Activated T-cell treated with anti-CD3 and anti-CD28 coated beads for 1 hour (primary cell): ENCODE measurements at places on chromosomes 16 and 17.

DNA sequence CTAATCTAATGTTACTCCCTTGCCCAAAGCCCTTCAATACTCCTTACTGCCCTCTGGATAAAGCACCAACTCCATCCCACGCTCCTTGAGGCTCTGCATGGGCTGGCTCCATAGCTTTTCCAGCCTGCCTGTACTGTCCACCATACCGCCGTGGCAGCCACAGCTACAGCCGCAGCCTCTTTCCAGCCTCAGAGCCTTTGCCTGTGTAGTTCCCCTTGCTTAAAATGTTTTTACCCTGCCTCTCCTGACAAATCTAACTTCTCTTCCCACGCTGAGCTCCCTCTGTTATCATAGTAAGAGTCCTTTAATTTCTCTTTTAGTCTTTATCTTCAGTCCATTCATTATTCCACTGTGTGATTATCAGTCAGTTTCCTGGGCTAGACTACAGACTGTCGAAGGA is 22.0 kb downstream of the TEX14 start:
- no peak for DNase-seq

- DNase-seq: no peak
These were observed 4.9 kb downstream of the CAPNS2 start for GRCh38 chr16:55571191-55571897.

DNA sequence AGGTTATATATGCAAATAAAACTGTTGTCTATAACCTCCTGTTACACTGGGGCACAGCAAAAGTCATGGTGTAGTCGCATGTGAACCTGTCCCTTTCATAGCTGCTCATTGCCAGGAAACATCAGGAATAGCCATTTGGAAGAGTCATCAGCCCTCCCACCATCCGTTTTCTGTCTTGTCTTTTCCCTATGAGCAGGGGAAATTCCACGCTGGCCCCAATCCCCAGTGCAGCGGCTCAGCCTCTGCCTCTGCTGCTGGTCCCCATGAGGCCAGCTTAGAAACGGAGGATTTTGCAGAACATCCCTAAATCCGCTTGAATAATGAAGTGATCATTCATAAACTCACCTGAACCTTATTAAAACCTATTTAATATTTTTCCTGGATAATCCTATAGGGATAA is 10.5 kb downstream of the MAPT start:
- no peak for DNase-seq

- peak; percentile 15 for DNase-seq
These were observed 10.8 kb upstream of the ASB16 start for GRCh38 chr17:44159519-44160210.

GRCh38 chr17:56521414-56522141 is 71.9 kb upstream of the NOG start:
- DNase-seq: no peak

DNA sequence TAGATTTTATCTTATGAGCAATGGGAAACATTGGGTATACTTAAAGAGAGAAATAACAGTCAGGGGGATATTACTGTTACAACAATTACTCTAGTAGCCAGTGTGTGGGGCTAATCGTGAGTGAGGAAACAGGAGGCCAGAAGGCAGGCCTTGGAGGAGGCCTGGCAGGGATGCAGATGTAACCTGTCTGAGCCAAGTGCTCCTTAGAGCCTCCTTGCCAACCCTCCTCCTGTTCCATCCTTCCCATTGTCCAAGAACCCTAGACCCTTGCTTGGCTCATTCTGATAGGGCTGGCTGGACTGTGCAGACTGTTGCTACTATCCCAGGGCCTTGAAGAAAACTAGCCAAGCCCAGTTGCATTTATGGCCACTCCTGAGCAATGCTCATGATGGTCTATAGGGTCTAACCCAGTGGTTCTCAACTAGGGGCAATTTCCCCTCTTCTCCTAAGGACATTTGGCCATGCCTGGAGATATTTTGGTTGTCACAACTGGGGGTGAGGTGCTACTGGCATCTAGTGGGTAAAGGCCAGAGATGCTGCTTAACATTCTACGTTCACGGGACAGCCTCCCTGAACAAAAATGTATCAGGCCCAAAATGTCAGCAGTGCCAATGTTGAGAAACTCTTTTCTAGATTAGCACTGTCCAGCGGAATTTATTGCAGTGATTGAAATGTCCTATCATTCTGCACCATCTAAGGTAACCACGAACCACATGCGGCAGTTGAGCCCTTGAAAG is 24.4 kb upstream of the WSCD1 start:
- no peak for DNase-seq

- no peak for DNase-seq
These were observed 27.3 kb downstream of the TTYH2 start for GRCh38 chr17:74240618-74241205.

GRCh38 chr16:1534021-1535020 is 855 bp downstream of the TMEM204 start:
- DNase-seq: no peak

GRCh38 chr16:66741169-66741900 is 10.1 kb downstream of the DYNC1LI2 start:
- DNase-seq: no peak

DNA sequence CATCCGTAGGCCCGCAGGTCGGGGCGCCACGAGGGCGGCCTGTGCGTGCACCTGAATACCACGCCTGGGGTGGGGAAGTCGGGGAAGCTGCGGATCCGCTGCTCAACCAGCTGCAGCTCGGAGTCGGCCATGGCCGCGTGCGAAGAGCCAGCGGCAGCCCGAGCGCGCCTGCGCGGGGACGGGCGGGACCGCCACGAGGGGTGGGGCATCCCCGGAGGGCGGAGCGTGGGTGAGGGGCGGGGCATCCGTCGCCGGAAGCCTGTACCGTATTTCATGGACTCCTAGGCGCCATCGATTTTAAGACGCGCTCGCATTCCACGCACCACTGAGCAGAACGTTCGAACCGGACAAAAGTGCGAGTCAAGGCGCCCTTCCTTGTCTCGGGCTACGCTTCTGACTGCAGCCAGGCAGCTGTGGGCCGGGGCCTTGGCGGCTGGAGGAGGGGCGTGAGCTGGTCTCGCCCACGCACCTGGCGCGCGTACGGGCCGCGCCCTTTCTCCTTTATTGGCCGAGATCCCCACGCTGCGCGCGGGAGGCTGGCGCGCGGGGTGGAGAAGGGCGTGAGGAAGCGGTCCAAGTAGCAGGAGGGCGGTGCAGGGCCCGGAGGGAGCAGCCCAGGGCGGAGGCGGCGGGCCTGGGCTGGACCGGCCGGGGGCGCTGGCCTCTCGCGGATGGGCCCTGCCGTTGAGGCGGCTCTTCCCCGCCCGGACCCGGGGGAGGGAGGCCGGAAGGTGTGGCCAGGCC is at the start of gene APRT:
TSS of gene APRT (minus strand) at position 160 of the 744 bp plus-strand sequence. CDS start at position 131, 29 bp downstream.
- peak; percentile 96 for DNase-seq

- DNase-seq: no peak
These were observed 219.0 kb downstream of the CPPED1 start for GRCh38 chr16:12584488-12585233.

DNA sequence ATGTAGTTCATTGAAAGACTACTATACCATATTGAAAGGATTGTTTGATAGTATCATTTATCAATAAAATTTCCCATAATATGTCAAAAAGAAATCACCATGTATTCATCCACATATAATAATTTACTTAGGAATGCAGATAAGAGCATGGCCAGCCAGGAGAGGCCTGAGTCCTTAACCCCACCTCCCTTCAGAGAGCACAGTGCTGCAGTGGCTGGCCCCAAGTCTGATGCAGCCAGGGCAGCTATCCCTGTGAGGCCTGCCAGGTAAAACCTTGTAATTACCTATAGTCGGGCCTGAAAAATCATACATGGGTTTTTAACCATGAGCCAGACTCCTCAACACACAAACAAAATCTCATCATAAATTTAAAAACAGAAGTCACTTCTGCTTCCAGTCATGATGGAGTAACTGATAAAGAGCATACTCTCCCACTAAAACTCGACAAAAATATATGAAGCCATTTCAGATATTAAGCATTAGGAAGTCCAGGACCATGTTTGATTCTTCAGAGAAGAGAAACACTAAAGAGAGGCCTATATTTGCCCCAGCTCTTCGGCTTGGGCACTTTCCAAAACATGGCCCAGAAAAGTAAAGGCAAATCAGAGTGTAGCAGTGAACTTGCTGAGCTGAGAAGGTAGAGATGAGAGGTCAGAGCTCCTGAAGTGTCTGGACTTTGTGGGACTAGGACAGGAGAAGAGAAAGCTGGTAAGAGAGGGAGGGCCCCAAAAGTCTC is 40.9 kb upstream of the CCNF start:
- no peak for DNase-seq

- no peak for DNase-seq
These were observed 10.1 kb downstream of the RBFOX3 start for GRCh38 chr17:79600681-79601131.
